AG09309 (cell line): ENCODE measurements at places on chromosomes 5 and 9.

- DNase-seq: no peak
These were observed 12.2 kb downstream of the IL9 start for GRCh38 chr5:135883441-135883840.

GRCh38 chr9:130354806-130355205 is 89.2 kb downstream of the HMCN2 start:
- no peak for DNase-seq

DNA sequence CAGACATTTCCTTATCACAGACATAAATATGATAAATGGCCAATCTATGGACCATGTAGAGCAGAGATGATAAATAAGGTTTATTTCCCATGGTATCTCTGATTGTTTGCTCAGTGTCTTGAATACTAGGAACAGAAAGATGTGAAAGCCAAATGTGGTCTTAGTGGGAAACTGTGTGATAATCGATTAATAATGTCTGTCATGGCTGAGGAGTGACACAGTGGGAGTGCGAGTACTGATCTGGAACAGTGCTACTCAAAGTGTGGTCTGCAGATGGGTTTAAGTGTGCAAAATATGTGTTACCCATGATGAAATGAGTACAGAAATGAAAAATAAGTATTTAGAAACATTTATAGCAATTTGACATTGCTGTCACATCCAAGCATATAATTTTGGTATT is 92.5 kb downstream of the PTTG1 start:
- DNase-seq: no peak

GRCh38 chr9:126607086-126607485 is 6.6 kb upstream of the LMX1B start:
- no peak for DNase-seq

DNA sequence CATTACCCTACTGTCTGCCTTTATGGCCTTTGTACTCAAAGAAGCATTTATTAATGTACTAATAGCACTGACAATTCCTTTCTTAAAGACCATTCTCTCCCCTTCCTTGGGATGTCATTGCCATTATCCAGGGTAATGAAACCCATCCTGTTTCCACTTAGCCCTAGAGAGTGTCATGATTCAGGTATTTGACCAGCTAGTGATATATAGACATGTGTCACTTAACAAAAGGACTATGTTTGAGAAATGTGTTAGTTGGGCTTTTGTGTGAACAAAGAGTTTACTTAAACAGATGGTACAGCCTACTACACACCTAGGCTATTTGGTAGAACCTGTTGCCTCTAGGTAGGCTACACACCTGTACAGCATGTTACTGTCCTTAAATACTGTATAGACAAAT is 2.0 kb downstream of the ATP6V0E1 start:
- DNase-seq: no peak

- DNase-seq: no peak
These were observed 46.9 kb upstream of the UBAC1 start for GRCh38 chr9:136007934-136008692.

DNA sequence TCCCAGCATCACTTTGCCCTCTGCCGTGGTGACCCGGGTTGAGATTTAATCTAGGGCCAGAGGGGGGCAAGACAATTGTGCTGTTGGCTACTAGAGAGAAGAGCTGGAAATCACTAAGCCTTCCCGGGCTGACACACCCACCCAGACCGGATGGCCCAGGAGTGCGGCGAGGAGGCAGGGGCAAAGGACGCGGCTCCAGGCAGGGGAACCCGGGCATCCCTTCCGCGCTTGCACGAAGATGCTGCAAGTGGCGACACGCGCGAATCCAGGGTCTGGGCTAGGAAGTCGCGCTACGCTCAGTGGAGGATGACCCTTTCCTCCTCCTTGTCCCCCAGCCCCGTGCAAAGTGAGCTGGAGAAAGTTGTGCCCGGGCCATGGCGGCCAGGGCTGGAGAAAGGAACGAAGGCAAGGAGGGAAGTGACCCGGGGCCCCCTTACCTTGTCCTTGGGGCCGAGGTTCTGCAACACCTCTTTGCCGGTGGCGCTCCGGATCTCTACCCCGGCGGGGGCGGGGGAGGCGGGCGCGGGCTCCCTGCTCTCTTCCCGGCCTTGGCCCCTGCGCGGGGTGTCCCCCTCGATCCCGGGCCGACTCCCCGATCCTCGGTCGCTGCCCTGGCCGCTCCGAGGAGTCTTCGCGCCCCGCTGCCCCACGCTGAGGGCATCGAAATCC is 693 bp downstream of the DPYSL3 start:
- DNase-seq: no peak

DNA sequence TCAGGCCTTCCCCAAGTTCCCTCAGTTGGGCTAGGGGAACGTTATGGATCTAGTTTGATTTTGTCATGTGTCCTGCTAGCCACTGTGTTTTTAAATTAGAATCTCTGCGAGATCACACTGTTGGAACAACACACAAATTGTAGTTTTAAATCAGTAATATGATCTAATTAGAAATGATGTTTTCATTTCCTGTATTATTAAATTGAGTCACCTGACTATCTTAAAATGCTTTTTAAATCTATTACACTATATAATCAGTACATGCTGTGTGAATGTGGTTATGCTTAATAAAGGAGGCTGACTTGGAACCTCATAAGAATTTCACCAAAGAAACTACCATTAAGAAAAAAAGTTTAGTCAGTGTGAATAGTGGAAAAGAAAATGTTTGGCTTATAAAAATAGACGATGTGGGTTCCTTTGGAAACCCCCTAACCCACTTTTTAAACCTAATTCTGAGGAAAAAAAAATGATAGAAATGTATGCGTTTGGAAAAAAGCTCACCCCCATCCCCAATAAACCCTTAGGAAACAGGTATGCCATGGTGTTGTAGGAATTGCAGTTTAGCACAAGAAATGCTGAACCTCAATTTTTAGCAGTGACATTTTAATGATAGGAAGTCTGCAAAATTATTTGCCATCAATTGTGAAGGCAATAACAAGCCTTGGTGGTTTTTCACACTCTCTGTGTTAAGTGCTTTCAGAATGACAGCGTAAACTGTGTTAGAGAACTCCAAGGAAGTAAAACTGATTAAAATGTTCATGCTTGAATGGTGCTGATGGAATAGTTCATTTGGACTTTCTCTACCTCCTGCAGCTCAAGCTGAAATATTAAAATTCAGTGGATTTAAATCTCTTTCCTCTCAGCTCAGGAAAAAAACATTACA is 59.0 kb downstream of the TLE4 start:
- DNase-seq: no peak

- no peak for DNase-seq
These were observed 96.8 kb downstream of the FBXO4 start for GRCh38 chr5:42021923-42022322.

DNA sequence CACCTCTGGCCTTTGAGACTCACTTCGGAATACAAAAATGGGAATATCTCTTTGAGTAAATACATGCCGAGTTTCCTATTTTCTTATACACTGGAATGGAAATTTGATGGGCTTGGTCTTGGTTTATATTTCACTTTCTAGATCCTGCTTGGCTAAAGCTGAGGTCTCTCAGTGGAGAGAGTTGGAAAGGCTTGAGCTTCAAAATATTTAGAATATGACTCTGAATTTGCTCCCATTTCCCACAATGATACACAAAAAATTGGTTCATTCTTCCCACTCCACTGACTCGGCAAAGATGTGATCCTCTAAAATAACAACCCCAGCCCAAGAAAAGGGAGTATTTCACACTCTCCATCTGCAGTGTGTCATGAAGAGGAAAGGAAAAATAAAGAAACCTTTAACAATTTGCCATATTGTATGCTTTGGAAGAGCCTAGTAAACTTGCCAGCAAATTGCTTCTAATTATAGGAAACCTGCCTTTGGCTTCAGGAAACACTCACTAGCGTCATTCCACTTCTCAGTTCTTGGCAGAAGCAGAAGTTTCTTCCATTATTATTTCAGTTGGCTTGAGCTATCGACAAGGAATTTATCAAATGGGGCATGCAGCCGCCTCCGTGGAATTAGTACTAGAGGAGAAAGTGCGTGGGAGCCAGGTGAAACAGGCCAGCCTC is 302.9 kb downstream of the NSG2 start:
- no peak for DNase-seq

DNA sequence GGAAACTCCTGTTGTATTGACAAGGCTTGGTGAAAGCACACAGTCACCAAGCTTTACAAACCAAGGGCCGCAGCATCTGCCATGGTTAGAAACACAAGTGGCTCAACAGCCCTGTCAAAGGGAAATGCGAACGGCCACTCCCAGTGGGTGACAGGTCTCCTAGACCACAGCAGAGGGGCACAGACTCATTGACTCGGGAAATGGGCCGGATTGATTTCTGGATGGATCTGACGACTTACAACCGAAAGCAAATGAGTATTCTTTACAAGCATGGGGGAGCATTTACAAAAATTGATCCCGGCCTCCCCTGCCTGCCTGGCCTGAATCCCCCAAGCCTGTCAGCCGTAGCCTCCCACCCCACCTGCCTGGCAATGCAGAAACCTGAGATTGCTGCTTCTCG is 48.2 kb downstream of the ADAMTS2 start:
- DNase-seq: no peak

DNA sequence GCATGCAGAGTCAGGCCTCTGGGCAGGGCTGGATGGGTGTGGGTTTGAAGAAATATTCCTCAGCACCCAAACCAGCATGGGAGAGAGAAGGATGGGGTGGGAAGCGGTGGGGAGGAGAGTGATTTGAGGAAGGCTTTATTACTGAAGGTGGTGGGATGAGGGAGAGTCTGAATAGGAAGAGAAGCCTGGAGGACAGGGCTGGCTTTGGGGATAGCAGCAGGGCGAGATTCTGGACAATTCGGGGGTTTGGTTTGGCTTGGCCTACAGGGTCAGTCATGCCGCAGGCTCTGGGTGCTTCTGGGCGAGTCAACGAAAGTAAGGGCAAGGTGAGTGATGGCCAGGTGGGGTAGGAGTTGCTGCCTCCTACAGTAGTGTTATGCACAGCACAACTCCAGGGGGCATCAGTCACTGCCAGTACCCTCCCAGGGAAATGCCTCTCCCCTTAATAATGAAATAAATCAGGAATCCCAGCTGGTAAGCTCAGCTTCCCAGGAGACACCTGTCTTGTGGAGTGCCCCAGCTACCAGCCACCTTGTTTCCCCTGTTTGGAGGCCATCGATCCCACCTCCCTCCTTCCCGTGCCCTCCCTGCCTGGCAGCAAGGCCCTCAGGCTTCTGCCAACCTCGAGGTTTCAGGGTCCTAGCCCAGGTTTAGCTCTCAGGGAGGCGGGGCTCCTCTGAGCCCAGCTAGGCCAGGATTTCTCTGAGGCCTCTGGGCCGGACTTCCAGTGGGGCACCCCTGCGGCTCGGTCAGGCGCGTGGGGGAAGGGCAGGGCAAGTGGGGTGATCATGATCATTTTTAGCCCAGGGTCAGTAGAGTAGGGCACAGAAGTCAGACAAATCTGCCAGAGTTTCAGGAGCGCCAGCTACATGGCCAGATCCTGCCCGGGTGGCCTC is 741 bp upstream of the NKX2-5 start:
- no peak for DNase-seq

DNA sequence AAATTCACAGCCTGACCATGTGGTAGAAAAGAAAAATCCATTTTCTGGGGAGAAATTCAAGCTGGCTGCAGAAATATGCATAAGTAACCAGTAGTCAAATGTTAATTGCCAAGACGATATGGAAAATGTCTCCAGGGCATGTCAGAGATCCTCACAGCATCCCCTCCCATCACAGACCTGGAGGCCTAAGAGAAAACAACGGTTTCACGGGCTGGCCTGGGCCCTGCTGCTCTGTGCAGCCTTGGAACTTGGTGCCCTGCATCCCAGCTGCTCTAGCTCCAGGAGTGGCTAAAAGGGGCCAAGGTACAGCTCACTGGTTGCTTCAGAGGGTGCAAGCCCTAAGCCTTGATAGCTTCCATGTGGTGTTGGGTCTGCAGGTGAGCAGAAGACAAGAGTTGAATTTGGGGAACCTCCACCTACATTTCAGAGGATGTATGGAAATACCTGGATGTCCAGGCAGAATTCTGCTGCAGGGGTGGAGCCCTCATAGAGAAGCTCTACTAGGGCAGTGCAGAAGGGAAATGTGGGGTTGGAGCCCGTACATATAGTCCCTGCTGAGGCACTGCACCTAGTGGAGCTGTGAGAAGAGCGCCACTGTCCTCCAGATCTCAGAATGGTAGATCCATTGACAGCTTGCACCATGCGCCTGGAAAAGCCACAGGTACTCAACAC is 49.7 kb downstream of the PTBP3 start:
- DNase-seq: no peak

GRCh38 chr5:54249210-54250028 is 61.0 kb downstream of the ARL15 start:
- DNase-seq: no peak

DNA sequence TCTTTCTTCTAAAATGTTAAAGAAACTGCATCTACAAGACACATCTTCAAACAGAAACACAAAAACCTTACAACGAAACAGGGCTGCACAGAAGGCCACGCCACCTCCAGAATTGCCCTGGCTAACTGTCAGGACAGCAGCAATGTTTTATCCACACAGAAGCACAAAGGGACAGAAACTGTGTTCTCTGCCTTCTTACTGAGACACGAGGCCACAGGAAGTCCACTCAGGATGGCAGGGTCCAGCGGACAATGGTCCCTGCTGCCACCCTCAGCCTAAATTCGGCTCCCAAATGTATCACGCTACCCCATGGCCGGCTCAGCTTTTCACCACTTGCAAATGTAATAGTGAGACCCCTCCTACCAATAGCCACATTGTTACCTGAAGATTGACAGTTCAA is 159.8 kb upstream of the PHYKPL start:
- no peak for DNase-seq

DNA sequence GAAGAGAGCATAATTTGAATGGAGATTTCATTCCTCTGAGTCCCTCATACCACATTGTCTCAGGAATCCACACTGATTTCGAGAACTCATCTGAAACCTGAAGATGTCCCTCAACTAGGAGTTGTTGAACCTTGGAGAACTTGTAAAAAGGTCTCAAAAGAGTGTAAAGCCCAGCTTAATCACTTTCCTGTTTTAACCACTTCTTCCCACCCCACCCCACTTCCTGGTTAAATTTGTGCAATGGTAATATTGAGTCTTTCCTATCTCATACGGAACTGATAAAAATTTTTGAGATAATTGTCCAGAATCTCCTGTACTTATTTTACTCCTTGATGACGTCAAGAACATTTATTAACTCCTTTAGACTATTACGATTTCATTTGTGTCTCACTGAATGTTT is 240.7 kb downstream of the ARRDC3 start:
- no peak for DNase-seq

DNA sequence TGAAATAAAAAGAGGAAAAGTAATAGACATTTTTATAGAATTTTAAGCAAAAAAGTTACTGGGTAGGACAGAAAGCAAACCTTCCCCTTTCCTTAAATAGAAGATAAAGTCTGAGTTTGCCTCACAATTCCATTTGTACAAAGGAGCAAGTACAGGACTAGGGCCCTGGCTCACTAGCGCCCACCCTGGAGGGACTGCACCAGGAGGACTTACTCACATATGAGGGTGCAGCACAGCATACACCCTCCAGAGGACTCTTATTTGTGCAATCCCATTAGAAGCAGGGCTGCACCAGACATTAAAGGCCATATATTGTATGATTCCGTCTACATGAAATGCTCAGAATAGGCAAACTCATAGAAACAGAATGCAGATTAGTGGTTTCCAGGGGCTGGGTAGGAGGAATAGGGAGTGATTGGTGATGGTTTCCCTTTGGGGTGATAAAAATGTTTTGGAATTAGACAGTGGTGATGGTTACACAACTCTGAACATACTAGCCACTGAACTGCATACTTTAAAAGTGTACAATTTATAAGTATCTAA is 4.5 kb downstream of the REEP5 start:
- no peak for DNase-seq
